HuH-7.5 (cell line): ENCODE measurements at places on chromosomes 13 and 19.

DNA sequence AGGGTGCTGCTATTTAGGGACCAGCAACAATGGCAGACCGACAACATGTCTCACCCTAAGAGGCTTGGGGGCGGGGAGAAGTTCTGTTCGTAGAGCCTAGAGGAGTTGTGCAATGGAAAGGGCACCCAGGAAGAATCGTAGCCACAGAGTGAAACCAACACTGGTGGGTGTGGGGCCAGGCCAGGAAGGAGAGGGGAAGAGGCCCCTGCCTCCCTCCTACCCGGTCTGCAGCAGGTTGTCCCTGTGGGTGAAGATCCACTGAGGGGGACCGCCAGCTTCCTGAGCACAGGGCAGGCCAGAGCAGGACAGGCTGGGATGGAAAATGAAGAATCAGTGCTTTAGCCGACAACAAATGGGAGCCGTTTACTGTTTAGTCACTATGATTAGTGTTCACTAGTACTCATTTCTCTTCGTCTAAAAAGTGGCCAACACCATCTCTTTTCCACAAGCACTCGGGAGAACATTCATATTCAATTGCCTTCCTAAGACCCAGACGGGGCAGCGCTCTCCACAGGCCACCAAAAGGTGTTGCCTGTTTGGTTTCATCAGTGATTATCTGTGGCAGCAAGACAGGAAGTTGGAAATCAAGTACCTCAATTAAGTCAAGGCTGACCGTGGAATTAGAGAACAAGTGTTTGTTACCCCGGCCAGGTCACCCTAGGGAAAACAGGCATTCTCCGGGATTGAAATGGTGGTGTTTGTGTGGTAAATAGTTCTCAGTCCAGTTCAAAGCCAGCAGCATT, 1.1 kb upstream of the ATP11A start:
- peak; percentile 30 for DNase-seq

GRCh38 chr13:110293649-110294048, 13.3 kb downstream of the COL4A1 start:
- DNase-seq = no peak

DNA sequence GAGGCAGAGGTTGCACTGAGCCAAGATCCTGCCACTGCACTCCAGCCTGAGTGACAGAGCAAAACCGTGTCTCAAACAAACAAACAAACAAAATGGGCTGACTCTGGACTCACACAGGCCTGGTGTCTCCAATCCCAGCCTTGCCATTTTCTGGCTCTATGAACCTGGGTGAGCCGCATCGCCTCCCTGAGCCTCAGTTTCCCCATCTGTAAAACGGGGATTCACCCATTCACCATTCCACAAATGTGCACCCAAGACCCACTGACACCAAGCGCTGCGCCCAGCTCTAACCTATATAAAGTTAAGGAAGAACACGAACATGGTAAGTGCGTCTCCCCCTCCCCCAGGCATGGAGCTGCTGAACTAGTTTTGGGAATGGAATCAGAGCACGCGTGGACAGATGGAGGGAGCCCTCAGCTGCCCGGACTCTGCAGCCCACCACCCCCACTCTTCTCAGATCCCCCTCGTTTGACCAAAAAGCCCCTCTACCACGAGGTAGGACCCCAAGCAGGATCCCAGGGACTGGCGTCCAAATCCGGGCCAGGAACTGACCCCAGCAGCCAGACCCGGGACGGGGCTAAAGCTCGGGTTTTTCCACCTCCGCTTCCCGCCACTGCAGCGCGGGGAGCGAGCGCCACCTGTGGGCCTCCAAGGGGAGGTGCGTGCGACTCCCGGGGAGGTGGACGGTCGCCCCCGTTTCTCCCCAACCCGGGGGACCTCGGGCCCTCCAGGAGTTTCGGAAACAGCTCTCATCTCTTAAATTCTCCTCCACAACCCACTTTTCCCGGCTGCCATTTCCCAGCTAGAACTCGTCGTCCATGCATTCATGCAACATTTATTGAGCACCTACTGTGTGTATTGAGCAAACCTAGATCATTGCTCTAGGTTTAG, 33.0 kb upstream of the ADGRE5 start:
- DNase-seq = peak; percentile 84

- no peak for DNase-seq
Observed at GRCh38 chr13:113775451-113776145, 16.6 kb downstream of the TMEM255B start.

GRCh38 chr19:46480415-46480814, 9.1 kb upstream of the PNMA8A start:
- DNase-seq = no peak

- no peak for DNase-seq
Observed at GRCh38 chr13:53298396-53298795, 269.8 kb downstream of the OLFM4 start.

DNA sequence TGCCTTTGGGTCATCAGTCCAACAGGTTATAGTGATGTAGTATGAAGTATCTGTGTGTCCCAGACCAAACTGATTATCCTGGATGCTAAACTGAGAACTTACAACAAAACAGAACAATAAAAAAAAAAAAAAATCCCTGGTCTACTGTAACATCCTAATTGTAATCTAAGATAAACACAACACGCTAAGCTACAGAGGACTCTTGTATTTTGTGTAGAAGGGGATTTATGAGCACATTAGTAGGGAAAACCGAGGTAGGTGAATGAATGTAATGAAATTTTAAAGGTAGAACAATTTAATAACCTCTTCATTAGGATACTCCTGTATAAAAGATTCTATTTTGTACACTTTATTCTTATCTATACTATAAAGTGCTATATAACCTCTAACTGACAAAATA, 424.1 kb downstream of the NDFIP2 start:
- no peak for DNase-seq

- DNase-seq = no peak
Observed at GRCh38 chr19:52748336-52748950, 13.6 kb upstream of the ZNF611 start.

DNA sequence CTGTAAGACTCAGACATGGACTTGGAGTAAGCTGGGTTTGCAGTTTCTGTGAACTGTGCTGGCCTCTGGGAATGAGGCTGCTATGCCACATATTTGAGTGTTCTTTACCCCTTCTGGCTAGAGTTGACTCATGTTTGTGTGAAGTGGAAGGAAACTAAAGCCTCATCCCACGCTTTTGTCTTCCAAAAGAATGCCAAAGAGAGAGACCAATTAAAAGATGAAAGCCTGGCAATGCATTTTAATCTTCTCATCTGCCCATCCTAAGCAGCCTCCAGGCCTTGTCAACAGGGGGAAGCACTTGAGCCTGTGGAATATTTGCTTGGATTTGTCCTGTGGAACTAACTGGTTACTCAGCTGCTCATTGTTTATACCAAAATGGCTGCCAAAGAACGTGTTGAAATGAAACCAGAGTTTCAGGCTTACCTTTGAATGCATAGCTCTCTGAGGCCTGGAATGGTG, 49.1 kb downstream of the LMO7 start:
- no peak for DNase-seq

DNA sequence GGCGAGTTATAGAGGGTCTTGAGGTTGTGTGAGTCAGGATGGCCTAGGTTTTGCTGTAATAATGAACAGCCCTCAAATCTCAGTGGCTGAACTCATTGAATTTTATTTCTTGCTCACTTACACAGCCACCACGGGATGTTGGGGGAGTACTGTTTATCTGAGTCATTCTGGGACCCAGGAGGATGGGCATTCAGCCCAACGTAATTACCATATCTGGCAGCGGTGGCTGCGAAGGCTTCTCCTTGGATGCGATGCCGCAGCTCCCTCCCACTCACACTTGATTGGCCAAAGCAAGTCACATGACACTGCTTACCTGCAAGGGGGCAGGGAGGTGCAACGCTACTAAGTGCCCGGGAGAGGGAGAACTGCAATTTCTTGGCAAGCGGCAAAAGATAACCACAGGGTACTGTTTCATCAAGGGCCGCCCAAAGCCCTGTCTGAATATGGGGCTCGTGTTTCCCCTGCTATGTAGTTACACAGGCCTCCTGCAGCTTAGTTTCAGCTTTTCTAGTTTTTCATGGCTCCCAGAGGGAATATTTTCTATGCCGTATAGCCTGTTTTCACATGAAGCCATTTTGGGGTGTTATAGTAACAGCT, 19.9 kb downstream of the ZSWIM9 start:
- peak; percentile 55 for DNase-seq

DNA sequence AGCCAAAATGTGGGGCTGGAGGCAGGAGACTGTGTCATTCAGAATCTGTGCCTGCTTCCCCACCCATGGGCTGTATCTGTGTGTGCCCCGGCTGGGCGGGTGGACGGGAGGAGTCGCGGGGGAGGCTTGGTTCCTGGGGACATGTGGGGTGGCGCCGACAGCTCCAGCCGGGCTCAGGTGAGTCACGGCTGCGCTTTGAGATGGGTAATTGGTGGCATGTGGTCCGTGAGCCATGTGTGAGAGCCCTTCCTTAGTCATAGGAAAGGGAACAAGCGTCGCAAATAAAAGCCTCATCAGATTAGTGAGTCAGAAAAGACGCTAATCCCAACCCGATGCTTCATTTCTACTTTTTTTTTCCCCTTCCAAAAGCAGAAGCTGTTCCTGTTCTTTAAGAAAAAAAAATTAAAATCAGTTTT, 118.6 kb upstream of the ZNF536 start:
- DNase-seq = no peak

DNA sequence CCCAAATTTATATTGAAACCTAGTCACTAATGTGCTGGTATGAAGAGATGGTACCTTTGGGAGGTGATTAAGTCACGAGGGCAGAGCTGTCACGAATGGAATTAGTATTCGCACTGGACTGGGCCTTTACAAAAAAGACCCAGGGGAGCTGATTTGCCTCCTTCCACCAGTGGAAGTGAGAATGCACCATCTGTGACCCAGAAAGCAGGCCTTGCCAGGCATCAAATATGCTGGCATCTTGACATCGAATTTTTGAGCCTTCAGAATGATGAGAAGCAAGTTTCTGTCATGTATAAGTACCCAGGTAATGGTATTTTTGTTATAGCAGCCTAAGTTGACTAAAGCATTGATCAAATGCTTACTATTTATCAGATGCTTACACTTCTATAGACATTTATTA, 373.6 kb downstream of the FGF14 start:
- no peak for DNase-seq

DNA sequence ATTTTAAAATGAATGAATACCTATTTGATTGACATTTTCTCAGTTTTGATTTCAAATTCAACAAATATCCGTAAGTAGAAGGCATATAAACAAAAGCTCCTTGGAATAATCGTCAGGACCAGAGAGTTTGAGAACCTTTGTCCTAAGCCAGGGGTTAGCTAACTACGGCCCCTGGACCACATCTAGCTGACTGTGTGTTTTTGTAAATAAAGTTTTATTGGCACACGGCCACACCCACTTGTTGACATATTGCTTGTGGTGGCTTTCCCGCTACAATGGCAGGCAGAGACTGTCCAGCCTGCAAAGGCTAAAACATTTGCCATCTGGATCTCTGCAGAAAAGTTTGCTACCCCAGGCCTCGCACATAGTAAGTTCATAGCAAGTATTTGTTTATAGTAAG, 83.4 kb downstream of the GNG7 start:
- no peak for DNase-seq

- DNase-seq = no peak
Observed at GRCh38 chr19:38549942-38550341, 67.8 kb downstream of the MAP4K1 start.

DNA sequence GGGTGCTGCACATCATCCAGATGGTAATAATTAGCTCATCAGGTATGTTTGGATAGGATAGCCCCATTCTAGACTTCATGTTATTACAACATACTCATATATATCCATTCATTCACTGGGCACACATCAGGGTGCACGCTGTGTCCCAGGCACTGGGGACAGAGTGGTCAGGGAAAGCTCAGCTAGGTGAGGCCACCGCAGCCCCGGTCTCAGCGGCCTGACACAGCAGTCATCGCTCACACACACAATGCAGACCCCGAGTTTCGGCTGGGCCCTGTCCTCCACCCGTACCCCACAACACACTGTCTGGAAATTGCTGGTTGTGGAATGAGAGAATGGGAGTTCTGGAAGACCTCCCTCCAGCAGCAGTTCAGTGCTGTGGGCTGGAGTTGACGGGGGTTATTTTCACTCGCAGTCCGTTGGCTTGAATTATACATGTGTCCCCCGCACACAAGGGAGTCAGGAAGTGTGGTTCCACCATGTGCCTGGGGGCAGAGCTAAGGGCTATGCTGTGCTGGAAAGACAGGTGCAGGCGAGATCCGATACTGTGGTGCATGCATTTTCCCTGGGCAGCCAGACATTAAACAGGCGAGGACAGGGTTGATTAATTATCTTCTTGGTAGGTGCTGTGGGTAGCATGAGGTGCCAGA, 257.6 kb downstream of the TEX29 start:
- no peak for DNase-seq

GRCh38 chr19:31301306-31301980, 47.8 kb downstream of the TSHZ3 start:
- DNase-seq = no peak

GRCh38 chr13:38385153-38385891, 35.7 kb downstream of the UFM1 start:
- no peak for DNase-seq

GRCh38 chr19:47725759-47726401, 12.7 kb downstream of the EHD2 start:
- DNase-seq = no peak

DNA sequence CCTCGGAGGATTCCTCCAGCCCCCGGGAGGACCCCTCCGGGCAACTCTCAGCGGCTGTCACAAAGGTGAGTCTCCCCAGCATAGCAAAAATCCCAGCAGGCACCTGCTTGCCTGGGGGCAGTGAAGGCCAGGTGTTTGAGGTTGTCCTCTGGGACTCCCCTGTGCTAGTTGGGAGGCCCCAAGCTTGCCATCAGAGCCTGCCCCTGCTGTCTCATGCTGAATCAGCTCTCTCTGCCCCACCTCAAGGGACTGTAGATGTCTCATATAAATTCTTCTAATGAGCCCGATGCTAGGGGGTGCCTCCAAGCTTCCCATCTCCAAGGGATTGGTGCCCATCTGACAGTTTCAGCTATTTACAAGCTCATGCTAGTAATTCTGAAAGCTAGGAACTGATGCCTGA, 53.6 kb downstream of the NWD1 start:
- DNase-seq = no peak

DNA sequence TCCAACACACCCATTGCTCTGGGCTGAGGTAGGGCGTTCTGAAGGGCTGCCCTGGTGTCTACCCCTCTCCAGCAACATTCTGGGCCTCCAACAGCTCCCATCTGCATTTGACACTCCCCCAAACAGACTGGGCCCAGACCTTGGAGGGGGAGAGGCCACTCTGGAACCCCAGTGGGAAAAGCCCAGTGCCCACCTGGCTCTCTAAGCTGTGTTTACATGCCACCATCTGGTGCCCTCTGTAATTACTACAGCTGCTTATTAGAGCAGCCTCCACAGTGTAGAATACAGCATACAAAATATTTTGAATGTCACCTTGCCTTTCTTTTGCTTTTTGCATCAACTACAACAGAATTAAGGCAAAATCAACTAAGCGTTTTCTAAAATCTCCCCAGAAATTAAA, 35.8 kb upstream of the TM9SF2 start:
- no peak for DNase-seq
